ENCODE measurements at places on chromosomes 12 and 14.

DNA sequence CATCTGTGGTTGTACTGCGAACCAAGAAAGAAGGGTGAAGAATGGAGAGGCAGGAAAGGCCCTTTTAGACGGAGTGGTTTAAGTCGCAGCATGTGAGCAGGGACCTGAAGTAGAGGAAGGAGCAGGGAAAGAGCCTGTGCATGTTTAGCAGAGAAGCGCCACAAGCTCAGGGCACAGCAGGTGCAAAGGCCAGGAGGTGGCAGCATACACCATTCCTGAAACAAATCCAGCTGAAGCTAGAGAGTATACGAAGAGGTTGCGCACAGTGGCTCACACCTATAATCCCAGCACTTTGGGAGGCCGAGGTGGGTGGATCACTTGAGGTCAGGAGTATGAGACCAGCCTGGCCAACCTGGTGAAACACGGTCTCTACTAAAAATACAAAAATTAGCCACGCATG is 49.9 kb downstream of the HELB start:
- no peak for DNase-seq

DNA sequence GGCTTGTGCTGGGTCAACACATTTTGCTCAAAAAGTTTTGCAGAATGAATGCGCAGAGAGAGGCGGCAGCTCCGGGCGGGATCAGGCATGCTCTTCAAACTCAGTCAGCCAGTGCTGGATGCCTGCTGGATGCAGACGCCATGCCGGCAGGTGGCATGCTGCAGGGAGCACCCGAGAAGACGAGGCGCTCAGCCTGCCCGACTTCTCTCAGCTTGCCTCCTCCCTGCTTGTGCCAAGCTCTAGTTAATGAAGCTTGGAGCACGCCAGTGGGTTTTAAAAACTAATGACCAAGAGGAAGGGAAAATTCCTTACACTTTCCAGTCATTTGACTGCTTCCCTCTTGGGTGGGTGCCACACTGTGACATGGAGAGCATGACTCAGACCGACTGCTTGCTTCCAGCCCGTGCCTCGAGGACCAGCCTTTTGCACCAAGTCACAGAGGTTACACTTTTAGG is 39.8 kb downstream of the SLC24A4 start:
- DNase-seq: peak; percentile 38

- DNase-seq: no peak
These were observed 4.6 kb downstream of the PSEN1 start for GRCh38 chr14:73140811-73141323.

DNA sequence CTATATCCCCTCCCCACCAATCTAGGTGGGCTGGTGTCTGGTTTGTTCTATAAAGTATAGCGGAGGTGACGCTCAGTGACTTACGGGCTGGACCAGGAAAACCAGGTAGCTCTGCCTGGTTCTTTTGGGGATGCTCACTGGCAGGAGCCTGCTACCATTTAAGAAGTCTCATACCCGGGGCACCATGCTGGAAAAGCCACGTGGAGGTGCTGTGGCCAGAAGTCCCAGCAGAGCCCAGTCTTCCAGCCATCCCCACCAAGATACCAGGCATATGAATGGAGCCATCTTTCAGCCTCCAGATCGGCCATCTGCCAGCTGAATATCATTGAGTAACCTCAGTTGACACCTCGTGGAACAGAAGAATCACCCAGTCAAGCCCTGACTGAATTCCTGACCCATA is 87.2 kb downstream of the AACS start:
- no peak for DNase-seq

GRCh38 chr12:3223601-3224529 is 146.7 kb downstream of the TSPAN9 start:
- DNase-seq: no peak

- no peak for DNase-seq
These were observed 709 bp downstream of the INHBC start for GRCh38 chr12:57435293-57435692.

DNA sequence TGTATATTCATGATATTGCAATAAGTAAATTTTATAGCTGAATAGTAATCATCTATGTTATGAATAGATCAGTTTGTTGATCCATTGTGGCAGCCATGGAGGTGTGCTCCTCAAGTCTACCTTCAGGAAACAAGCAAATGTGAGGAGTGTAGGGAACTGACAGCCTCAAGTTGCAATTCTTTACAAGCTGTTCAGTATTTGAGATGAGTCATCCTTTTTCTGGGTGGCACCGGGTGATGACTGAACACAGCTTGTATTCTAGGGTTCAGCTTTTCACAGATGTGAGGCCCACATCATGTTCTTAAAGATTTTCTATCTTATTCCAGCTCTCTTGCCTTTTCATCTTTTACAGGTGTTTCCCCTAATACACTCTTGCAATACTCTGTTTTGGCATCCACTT is 452.4 kb downstream of the KCNH5 start:
- DNase-seq: no peak

GRCh38 chr14:21011136-21011535 is 12.0 kb downstream of the SLC39A2 start:
- DNase-seq: no peak

- peak; percentile 78 for DNase-seq
These were observed 14.9 kb upstream of the IRF2BPL start for GRCh38 chr14:77043177-77043983.

- DNase-seq: no peak
These were observed 8.9 kb downstream of the CALM1 start for GRCh38 chr14:90405755-90406154.

DNA sequence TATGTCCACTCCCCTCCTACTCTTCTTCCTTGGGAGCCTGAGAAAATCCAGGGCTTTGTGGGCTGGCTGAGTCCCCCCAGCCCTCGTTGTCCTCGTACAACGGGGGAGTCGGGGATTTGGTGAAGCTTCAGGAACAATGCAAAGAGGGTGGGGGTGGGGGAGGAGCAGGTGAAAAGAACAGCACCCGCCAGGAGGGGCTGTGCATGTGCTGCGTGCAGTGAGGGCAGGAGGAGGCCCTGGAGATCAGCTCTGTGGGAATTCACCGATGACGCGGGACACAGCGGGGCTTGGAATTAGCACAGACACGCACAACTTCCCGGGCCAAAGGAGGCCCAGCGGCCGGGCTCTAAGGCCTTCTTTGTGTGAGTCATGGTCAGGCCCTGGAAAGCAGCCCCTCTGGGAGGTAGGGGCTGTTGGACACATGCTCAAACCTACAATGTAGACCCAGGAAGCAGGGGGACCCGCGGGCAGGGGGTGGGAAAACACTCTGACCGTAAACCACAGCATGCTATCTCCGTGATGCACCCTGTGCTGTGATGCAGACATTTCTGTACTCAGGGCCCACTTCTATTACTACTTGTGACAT is 32.8 kb downstream of the RBM19 start:
- DNase-seq: no peak

GRCh38 chr14:47438650-47439140 is 236.7 kb downstream of the MDGA2 start:
- DNase-seq: no peak

GRCh38 chr14:63475761-63476160 is 67.4 kb downstream of the PPP2R5E start:
- no peak for DNase-seq

DNA sequence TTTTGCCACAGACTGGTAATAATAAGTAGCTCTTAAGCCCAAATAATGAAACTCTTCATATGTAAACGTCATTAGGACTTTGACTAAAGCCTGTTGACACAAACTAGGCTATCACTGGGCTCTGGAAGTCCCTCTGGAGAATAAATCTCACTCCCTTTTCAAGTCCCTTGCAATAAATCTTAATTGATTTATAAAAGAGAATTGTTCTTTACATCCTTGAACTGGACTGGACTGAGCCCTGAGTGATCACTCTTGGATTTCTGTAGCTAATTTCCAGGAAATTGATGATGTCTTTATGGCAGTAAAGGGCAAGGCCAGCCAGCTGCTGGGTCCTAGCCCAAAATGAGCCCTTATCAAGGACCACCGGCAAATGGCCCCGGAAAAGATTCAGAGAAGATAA is 1162.7 kb downstream of the BCL11B start:
- no peak for DNase-seq

DNA sequence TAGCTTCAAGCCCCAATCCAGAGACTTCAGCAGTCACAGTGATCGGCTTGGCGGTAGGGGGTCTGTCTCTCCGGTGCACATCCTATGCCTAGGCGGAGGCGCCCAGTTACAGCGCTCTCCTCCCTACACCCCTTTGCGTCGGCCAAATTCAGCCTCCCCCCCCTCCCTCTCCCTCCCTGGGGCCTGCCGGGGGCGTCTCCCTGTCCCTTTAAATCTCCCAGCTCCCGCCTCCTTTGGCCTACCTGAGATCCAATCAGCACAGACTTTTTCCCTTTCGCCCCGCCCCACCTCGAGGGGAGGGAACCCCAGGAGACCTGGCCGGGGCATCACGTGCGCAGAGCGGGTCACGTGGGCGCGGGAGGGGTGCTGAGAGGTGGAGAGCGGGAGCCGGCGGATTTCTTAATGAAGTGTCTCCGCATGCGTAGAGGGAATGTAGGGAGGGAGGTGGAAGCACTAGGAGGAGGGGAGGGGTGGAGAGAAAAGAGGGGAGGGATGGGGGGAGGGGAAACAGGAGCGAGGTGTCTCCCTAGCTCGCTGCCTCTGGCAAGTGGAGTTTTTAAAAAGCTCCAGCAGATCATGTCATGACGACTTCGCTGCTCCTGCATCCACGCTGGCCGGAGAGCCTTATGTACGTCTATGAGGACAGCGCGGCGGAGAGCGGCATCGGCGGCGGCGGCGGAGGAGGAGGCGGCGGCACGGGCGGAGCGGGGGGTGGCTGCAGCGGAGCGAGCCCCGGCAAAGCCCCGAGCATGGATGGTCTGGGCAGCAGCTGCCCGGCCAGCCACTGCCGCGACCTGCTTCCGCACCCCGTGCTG is at the start of gene HOXC13:
Gene HOXC13, plus strand, starts transcription at position 506 of the 815 bp plus-strand sequence. Its CDS starts 76 bp downstream, at position 582.
- DNase-seq: peak; percentile 71

GRCh38 chr12:112515868-112516267 is 97.1 kb downstream of the PTPN11 start:
- DNase-seq: no peak

DNA sequence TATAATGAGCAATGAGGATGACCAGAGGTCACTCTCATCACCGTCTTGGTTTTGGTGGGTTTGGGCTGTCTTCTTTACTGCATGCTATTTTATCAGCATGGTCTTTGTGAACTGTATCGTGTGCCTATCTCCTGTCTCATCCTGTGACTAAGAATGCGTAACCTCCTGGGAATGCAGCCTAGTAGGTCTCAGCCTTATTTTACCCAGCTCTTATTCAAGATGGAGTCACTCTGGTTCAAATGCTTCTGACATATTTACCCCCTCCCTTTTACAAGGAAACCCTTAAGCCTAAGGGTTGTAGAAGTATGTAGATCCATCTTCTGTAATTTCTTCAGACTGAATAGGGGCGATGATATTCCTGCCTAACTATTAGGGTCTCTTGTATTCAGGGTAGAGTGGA is 8.4 kb downstream of the IFI27L1 start:
- DNase-seq: no peak

DNA sequence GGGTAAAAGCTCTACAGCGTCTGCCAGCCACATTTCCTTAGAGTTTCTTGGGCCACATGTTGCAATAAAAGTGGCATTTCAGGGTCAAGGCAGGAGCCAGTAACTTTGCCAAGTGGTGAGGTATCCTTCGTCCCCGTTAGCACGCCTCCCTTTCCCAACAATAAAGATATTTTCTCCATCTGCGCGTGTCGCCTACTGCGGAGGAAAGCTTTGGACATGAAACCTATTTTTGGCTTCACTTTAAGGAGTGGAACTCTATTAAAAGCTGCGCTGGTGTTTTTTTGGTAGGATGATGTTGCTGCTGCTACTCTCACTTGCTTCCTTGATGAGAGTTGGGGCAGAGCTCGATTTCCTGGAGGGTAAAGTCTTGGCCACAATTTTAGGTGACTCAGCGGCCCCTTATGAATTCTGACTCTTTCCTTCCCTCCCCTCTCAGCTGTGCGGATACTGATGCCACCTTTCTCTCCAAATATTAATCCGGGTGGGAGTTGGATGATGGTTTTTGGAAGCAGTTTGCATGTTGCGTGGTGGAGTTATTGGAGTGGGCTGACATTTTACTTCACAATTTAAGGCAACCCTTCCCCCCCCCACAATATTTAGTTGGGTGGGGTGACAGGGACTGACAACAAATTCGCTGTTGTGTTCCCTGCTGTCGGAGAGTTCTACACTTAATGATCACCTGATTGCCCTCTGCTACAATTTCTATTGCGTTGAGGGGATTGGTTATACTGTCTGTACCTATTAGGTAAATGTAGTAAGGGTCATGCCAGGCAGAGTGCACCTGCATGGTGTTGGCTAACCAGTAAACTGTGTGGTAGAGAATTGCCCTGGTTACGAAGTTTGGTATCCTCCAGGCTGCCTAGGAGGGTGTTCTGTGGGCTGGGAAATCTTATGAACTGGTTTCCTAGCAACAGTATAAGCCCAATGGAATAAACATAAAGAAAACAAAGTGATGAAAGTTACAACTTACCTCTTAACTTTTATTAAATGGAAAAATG is 1.1 kb downstream of the CCDC91 start:
- DNase-seq: peak; percentile 79

DNA sequence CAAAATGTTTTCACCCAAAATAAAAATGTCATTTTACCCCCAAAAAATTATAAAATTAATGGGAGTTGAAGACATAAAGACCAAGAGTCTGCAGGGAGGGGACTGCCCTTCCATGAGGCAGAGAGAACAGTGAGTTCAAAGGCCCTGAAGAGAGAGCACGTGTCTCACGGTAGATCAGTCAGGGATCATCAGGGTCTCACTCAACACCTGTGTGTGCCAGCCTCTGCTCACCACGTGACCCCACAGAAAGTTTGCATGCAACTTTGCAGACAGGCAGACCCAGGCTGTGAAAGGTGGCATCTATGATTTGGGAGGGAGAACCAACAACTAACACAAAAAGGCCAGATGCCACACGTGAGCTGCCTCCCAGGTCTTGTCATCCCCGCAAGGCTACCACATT is 33.1 kb downstream of the CLMN start:
- DNase-seq: no peak

DNA sequence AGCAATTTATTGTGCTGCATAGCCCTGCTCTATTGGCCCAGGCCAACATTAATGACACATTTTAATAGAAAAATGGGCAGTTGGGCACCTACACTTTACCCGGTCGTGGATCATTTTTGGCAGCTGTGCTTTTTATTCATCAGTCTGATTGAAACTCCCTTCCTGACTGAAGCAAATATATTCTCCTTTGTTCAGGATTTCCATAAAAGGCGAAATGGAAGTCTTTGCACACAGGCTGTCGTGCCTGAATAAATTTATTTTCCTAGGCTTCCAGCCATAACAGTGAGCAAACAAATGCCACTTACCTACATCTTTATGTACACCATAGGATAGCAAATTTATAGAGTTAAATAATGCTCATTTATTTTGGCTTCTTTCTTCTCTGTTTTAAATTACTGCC is 480.7 kb upstream of the DCN start:
- DNase-seq: no peak

All from stromal cell of bone marrow (primary cell).